ENCODE measurements at places on chromosomes 4 and X.

GRCh38 chrX:49910344-49910743 lies 12.1 kb upstream of the CLCN5 start:
- no peak for DNase-seq

DNA sequence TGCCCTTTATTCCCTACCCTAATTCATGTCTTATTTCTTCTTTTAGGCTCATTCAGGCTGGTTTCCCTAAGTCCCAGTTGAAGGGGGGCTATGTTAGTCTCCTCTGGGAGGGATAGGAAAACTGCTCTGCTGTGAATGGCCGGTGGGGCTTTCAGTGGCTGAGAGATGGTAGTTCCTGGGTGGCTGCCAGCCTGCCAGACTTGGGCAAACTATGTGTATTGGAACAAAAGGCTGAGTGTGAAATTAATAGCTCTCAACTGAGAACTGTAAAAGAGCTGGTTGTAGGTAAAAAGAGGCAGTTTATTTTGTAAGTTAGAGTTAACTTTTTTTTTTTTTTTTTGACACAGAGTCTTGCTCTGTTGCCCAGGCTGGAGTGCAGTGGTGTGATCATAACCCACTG lies 28.8 kb downstream of the ARHGAP10 start:
- DNase-seq, result peak; percentile 44

DNA sequence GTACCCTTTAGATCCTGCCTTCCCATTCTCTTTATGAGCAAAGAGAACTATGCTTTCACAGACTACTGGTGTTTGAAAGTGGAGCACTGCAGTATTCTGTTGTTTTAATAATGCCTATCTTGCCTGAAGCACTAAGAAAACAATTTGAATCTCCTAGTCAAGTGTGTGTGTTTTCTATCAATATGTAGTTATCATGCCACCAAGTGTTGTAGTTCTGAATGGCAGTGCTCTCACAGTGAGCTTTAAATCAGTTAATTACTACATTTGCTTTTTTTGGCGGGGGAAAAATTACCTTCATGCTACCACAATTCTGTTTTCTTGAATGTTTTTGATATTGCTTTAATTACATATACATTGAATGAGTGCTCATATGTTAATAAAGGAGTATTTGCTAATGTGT lies 143.6 kb upstream of the FAM47A start:
- DNase-seq, result peak; percentile 1

DNA sequence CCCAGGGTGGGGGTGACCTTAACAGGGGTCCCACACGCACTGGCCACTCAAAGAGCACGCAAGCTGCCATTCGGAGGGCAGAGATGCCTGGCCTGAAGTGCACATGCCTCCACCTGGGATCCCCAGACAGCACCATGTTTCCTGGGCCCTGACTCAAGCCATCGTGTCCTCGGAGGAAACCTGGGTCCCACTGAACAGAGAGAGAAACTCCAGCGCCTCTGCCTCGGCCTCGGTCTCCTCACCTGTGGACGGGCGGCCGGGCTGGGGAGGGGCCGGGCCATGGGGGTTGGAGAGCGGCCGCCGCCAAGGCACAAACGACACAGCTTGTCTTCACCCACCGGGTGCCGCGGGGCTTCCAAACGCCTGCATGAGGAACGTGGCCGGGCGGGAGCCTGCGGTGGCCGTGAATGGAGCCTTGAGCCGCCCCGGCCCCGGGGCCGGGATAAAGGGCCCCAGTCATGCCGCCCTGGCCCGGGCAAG lies 30.0 kb upstream of the FGFR3 start:
- no peak for DNase-seq

DNA sequence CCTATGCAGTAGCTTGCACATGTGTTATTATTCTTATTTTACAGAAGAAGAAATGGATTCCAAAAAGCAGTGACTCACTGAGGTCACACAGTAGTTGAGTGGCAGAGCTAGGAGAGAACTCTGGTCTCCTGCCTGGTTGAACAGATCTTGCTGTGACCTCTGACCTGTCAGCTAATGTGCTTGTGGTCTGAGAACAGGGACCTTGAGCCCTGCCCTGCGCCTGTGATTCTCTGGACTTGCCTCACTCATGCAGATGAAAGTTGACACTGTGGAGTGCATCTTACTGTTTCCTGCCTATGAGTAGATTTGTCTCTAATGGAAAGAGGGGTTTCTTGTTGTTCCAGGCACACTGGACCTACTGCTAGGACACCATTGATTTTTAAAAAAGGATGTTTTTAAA lies 32.3 kb downstream of the ETNPPL start:
- peak; percentile 53 for DNase-seq

GRCh38 chr4:104531390-104531789 lies 36.7 kb upstream of the CXXC4 start:
- no peak for DNase-seq

- DNase-seq, result peak; percentile 53
Observed at GRCh38 chr4:127309369-127310102, 323.2 kb upstream of the INTU start.
